Liver (tissue), 10 donors: ENCODE measurements at places on chromosomes 12 and 14. TPM values are rescaled to one million over a fixed set of nuclear protein-coding genes. Genes with fewer than 3 reads are reported as not detected.

RHOJ gene
- total RNA-seq = 1.0 TPM

DNA sequence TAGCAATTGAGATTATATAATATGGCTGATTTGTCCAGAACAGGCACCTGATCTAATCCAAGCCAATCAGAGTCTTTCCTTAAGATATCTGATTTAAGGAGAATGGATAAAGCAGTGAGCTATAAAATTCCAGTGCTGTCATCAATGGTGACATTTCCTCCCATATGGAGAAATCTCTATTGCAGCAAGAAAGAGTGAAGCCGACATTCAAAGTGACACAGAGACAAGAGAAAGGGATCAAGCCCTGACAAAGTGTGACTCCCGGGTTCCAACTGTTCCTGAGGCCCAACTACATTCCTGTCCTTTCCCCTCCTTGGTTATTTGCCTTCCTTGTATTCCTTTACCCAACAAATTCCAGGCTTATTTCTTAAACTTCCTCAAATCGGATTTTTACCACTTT lies 430.0 kb upstream of the SOX5 start:
- no peaks in the 10 kb centered on the region for H3K27me3 ChIP-seq
- no peaks in the 10 kb centered on the region for H3K4me1 ChIP-seq
- no peak overlapping the region for H3K27ac ChIP-seq

DNA sequence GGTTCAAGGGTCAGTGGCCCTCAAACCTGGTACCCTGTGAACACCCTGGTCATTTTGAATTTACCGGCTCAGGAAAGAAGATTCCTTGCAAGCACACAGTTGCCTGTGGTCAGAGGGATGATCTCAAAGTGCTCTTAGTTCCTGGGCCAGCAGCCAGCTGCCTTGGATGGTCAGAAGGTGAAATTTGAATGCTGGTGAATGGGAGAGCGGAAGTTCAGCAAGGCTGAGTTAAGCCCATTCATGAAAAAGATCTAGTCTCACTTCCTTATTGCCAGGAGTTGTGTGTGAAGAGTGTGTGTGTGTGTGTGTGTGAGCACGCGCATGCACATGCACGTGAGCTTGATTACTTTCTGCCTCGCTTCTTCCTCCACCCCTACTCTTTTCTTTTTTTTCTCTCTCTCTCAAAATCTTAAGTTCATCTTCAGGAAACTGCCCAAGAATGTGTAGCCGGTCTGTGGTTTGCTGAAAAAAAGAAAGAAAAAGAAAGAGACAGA lies 155.5 kb upstream of the CCND2 start:
- H3K4me3 ChIP-seq = no peak overlapping the region
- no peaks in the 10 kb centered on the region for H3K27me3 ChIP-seq
- H3K4me1 ChIP-seq = peaks cover 5% of the 10 kb centered on the region
- H3K27ac ChIP-seq = no peak overlapping the region

DNA sequence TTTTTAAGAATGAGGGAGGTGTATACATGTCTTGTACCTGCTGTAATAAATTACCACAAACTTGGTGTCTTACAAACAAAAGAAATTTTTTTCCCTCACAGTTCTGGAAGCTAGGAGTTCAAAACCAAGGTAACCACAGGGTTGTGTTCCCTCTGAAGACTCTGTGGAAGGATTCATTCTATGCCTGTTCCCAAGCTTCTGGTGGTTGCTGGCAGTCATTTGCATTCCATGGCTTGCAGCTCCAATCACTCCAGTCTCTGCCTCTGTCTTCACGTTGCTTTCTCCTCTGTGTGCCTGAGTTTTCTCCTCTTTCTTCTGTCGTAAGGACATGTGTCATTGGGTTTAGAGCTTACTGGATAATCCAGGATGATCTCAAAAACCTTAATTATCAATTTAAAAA lies 15.4 kb upstream of the ZNF641 start:
- no peak overlapping the region for H3K27ac ChIP-seq
- no peaks in the 10 kb centered on the region for H3K36me3 ChIP-seq

GRCh38 chr12:70543444-70543843 lies 93.8 kb downstream of the PTPRB start:
- no peaks in the 10 kb centered on the region for H3K36me3 ChIP-seq
- DNase-seq = no peak
- H3K27ac ChIP-seq = no peak overlapping the region
- H3K4me3 ChIP-seq = no peak overlapping the region

DNA sequence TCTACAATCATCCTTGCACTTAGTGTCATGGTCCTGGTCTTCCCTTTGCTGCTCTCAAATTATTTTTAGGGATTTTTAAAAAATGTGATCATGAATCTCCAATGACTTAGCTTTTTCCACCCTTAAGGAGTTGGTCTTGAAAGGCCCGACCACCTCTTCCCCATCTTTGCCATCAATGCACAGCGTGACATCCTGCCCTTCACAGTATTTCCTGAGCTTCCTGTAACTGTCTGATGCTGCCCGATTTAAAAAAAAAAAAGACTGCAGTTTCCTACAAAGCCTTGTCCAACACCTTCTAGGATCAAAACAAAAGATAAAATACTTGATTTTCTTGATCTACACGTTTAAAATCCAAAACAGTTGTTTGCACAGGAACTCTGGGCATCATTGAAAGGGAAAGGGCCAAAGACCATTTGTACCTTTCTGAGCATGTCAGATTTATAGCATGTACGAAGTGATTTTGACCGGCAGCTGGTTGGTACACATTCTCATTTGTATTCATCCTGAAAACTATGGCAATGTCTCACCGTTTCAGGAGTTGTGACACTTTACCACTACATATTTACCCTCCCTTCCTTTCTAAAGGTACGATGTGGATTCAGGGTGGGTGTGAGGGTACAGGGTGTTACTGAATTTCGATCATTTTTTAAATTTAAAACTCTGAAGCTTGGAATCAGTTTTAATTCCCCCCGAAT lies 7.4 kb upstream of the ELK3 start:
- no peaks in the 10 kb centered on the region for H3K27me3 ChIP-seq
- H3K4me1 ChIP-seq = no peaks in the 10 kb centered on the region
- no peak overlapping the region for H3K4me3 ChIP-seq
- DNase-seq = no peak
- no peaks in the 10 kb centered on the region for H3K36me3 ChIP-seq
- no peak overlapping the region for H3K27ac ChIP-seq

GDF11 gene
- total RNA-seq = 0.84 TPM

DNA sequence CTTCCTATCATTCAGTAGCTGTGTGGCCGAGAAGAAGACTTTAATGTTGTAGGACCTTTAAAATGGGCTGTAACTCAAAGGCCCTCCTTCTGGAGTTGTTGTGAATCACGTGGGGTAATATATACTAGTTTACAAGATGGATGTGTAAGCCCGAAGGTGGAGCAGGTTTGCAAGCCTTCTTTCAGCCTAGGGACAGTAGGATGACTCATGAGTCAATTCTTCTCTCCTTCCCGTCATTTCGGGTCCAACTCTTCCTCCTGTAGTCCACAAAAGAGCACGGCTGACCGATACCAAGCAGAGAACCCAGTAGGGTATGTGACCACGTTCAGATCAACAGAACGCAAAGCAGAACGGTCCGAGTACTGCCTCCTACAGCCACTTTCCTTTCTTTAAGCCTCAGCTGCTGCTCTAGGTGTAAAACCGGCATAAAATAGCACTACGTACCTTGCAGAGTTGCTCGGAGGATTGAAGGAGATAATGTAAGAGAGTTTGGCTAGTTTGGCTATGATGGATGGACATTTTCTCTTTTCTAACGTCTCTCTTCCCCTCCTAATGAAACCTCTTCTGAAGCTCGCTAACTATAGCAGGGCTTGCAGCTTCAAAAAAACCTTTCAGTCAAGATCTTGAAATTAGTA lies 1.3 kb upstream of the RASSF3 start:
- no peaks in the 10 kb centered on the region for H3K27me3 ChIP-seq
- peak overlapping the region; percentile 82 for H3K27ac ChIP-seq
- H3K36me3 ChIP-seq = no peaks in the 10 kb centered on the region
- H3K4me3 ChIP-seq = peak overlapping the region; percentile 78
- peaks cover 11% of the 10 kb centered on the region for H3K4me1 ChIP-seq

GRCh38 chr12:124754949-124755800 lies 108.5 kb downstream of the SCARB1 start:
- H3K4me1 ChIP-seq = peaks cover 44% of the 10 kb centered on the region
- H3K27ac ChIP-seq = peak overlapping the region; percentile 70
- no peak overlapping the region for H3K4me3 ChIP-seq
- DNase-seq = no peak
- H3K36me3 ChIP-seq = no peaks in the 10 kb centered on the region

- H3K36me3 ChIP-seq = no peaks in the 10 kb centered on the region
- no peak overlapping the region for H3K27ac ChIP-seq
- DNase-seq = no peak
- no peaks in the 10 kb centered on the region for H3K27me3 ChIP-seq
- H3K4me1 ChIP-seq = no peaks in the 10 kb centered on the region
- H3K4me3 ChIP-seq = no peak overlapping the region
Measured at GRCh38 chr12:9367828-9368227, 159.6 kb upstream of the PZP start.

GRCh38 chr14:98137131-98138025 lies 1134.6 kb downstream of the BCL11B start:
- no peak overlapping the region for H3K27ac ChIP-seq
- peaks cover 3% of the 10 kb centered on the region for H3K27me3 ChIP-seq
- no peaks in the 10 kb centered on the region for H3K4me1 ChIP-seq
- H3K4me3 ChIP-seq = no peak overlapping the region
- no peaks in the 10 kb centered on the region for H3K36me3 ChIP-seq

TAS2R42 gene
- total RNA-seq = not detected

KRT75 gene
- total RNA-seq = not detected

DNA sequence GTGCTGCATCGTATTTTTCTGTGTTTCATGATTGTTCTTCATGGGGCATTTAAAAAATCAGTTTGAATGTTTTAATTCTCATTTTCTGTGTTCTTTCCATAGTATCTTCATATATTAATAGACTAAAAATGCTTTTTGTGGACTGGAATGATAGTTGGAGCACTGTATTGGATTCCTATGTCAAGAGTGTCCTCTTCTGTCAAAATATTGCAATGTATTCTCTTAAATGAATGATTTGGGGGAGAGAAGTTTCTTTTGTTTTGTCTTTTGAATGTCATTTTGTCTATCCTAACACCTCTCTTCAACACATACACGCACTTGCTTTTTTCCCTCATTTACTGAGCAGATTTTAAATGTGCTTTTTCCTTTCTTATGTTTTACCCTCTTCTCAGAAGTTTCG lies 4.7 kb upstream of the EIF2S3B start:
- no peak overlapping the region for H3K27ac ChIP-seq
- H3K27me3 ChIP-seq = peaks cover 9% of the 10 kb centered on the region
- H3K36me3 ChIP-seq = no peaks in the 10 kb centered on the region
- H3K4me3 ChIP-seq = no peak overlapping the region

- H3K4me3 ChIP-seq = peak overlapping the region; percentile 48
- H3K27ac ChIP-seq = no peak overlapping the region
- H3K4me1 ChIP-seq = peaks cover 48% of the 10 kb centered on the region
Measured at GRCh38 chr12:49342914-49343731, 3.6 kb upstream of the DNAJC22 start.

DNA sequence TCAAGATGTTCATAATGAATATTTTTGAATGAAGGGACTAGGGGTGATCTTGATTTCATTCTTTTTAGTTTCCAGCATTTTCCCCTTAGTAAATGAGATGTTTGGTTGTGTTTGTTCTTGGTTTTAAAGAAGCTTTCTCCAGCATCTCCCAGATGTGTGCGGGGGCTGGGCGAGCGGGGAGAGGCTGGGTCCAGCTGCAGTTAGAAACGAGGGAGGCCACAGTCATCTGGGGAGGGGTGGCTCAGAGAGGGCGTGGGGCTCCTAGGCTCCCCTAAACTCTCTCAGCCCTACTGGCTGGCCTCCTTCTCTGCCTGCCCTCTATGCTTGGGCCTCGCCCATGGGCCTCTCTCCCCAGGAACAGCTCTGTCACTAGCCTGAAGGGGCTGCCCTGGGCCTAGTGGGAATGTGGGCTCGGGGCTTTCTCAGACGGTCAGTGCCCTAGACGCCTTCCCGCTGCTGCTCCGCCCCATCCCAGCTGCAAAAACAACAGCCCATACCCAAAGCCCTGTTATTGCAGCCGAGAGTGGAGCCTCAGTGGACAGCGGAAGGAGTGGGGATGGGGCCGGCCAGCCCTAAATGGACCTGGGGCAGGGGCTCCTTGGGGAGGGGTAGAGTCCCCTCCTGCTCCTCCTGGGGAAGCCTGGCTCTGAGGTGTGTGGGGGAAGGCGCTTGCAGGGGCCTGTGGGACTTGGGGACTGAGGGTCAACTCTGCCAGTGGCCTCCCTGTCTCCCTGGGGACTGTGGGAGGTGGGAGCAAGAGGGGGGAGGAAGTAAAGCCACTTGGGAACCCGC lies 18.3 kb upstream of the EIF2B2 start:
- H3K4me1 ChIP-seq = no peaks in the 10 kb centered on the region
- H3K36me3 ChIP-seq = no peaks in the 10 kb centered on the region
- no peak for DNase-seq
- H3K4me3 ChIP-seq = no peak overlapping the region
- no peak overlapping the region for H3K27ac ChIP-seq

TUBA1C gene
- 102 TPM for total RNA-seq

CARMIL3 gene
- total RNA-seq = 0.17 TPM

- H3K4me3 ChIP-seq = no peak overlapping the region
- DNase-seq = no peak
- H3K36me3 ChIP-seq = no peaks in the 10 kb centered on the region
Measured at GRCh38 chr12:97778111-97778510, 315.5 kb downstream of the RMST start.

GRCh38 chr12:65266408-65266807 lies 12.1 kb upstream of the MSRB3 start:
- no peaks in the 10 kb centered on the region for H3K27me3 ChIP-seq
- H3K27ac ChIP-seq = no peak overlapping the region
- H3K36me3 ChIP-seq = no peaks in the 10 kb centered on the region
- DNase-seq = no peak
- no peaks in the 10 kb centered on the region for H3K4me1 ChIP-seq

LPAR5 gene
- 0.84 TPM for total RNA-seq

- H3K4me3 ChIP-seq = no peak overlapping the region
- H3K27me3 ChIP-seq = no peaks in the 10 kb centered on the region
- no peak for DNase-seq
Measured at GRCh38 chr14:70018713-70019211, 139.5 kb downstream of the SMOC1 start.

- no peak overlapping the region for H3K4me3 ChIP-seq
- DNase-seq = no peak
- no peaks in the 10 kb centered on the region for H3K4me1 ChIP-seq
- H3K36me3 ChIP-seq = no peaks in the 10 kb centered on the region
- no peaks in the 10 kb centered on the region for H3K27me3 ChIP-seq
Measured at GRCh38 chr14:80658155-80658554, 283.4 kb downstream of the CEP128 start.

COL2A1 gene
- 321 TPM for total RNA-seq

- no peaks in the 10 kb centered on the region for H3K36me3 ChIP-seq
- no peak overlapping the region for H3K4me3 ChIP-seq
Measured at GRCh38 chr14:71175491-71175890, 268.2 kb downstream of the PCNX1 start.

TEDC1 gene
- total RNA-seq = 2.2 TPM

- no peak overlapping the region for H3K4me3 ChIP-seq
- no peaks in the 10 kb centered on the region for H3K27me3 ChIP-seq
- no peaks in the 10 kb centered on the region for H3K4me1 ChIP-seq
- peak overlapping the region; percentile 41 for H3K27ac ChIP-seq
- H3K36me3 ChIP-seq = no peaks in the 10 kb centered on the region
Measured at GRCh38 chr14:102264775-102265174, 40.2 kb downstream of the MOK start.
